Spleen (tissue), 13 donors: ENCODE measurements at places on chromosomes 3 and 15. TPM values are rescaled to one million over a fixed set of nuclear protein-coding genes. Genes with fewer than 3 reads are reported as not detected.

HYPK gene
- 10.1 TPM for total RNA-seq

DNA sequence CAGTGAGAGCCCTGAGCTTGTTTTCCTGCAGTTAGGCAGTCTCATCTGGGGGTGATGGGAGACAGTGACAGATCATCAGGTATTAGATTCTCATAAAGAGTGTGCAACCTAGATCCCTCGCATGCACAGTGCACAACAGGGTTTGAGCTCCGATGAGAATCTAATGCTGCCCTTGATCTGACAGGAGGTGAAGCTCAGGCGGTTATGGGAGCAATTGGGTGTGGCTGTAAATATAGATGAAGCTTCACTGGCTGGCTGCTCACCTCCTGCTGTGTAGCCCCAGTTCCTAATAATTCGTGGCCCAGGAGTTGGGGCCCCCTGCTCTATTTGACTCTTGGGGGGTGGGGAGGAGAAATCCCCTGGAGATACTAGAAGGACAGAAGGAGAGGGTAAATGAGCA, 309.4 kb upstream of the STT3B start:
- DNase-seq = no peak

DNA sequence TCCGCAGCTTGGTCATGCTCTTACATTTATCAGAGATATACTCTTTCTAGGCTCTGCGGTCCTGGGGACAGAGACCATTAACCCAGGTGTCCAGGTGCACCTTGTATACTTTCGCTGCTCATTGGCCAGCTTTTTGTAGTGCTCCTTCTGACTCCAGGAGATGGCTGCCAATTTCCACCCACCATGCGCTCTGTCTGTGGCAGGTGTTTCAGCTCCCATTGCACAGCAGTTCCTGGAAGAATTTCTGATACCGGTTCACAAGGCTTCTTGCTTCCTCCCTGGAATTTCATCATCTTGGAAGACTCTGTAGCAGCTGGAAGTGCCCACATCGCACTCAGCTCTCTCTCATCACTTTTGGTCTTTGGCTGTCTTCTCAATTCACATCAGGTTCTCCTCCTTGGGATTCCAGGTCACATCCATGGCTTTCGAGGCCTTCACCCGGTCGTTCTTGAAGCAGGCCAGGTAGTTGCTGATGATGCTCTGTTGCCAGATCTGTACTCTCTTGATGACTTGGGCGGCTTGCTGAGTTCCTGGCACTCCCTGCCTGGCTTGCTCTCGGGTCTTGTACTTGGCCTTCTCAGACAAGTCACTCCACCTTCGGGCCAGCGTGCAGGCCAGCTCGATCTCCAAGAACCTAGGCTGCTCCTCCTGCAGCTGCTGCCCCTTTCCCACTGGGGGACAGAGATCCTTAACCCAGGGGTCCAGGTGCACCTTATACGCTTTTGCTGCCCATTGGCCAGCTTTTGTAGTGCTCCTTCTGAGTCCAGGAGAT, 41.1 kb upstream of the ARL8B start:
- no peak for DNase-seq

DNA sequence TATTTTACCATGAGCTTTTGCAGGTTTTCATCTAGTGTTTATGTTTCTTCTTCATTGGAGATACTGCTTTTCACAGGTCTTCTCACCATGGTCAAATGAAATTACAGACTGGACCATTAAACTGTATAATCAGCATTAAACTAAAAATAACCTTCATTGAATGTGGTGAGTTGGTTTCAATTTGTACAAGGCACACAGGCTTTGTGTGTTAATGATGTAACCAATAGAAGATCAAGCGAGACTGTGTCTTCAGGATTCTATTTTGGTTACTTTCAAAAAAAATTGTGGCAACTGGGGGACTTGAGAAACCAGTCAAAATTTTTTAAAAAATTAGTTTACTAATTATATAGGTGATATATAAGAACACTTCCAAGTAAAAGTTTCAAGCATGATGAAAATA, 54.3 kb upstream of the GCSAM start:
- DNase-seq = no peak

DNA sequence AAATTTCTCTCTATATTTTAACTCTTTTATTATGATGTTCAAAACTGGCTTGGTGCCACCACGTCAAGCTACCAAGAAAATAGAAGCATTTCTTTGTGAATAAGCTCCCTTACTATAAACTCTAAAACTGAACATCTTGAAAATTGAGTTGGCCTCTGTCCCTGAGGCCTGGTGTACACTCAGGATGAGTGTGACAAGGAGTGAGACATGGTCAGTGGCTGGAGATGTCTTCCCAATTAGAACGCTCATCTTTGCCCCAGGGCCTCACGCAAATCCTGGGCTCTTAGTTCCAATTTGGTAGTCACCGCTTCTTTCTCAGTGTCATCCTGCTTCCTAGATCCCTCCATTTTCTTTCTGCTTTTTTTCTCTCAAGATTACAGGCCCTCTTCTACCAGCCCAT, 26.2 kb downstream of the SLC2A2 start:
- DNase-seq = no peak

DNA sequence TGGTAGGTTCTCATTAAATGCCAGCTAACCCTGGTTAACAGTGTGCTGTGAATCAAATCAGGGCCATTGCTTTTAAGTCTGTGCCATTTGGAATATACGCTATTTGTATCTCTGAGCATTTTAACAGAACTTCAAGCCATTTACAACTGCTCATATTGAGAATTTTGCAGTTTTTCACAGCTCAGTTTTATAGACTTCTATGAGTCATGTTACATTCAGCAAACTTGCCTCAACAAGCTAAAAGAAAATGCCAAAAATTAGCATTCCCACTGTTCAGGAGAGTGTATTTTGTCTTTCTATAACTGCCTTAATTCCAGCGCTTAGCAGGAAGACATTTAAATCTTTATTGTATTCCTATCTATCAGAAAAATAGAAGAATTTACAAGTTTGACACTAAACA, 196.4 kb downstream of the GBE1 start:
- no peak for DNase-seq

- DNase-seq = no peak
These were observed 38.4 kb upstream of the CGNL1 start for GRCh38 chr15:57337868-57338411.

GRCh38 chr3:37814547-37814946, 47.1 kb upstream of the CTDSPL start:
- no peak for DNase-seq

- DNase-seq = peak; percentile 81
These were observed 12.3 kb upstream of the PCSK6 start for GRCh38 chr15:101501703-101502373.
